ENCODE measurements at places on chromosomes 5 and 9.

DNA sequence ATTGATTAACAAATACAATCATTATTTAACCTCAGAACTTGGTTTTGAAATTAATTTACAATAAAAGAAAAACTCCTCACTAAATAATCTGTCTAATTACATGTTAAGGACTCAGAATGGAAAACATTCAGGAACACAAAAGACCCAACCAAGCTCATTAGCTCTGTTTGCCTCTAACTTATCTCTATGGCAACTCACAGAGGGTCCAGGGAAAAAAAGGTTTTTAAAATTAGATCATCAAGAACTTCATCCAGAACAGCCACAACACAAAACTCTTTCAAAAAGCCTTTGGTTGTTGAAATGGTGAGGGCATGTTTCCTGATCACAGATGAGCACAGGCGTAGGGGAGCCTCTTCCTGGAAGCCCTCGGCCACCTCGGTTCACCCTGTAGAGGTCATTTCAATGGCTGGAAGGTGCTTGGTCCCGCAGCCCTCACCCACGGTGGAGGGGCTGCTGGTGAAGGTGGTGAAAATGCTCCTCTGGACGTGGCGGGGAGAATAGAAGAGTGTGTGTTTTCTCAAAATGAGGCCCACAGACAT, 17.2 kb upstream of the TCF7 start:
- DNase-seq = no peak

GRCh38 chr5:138870611-138871010, 4.5 kb downstream of the LRRTM2 start:
- DNase-seq = no peak

DNA sequence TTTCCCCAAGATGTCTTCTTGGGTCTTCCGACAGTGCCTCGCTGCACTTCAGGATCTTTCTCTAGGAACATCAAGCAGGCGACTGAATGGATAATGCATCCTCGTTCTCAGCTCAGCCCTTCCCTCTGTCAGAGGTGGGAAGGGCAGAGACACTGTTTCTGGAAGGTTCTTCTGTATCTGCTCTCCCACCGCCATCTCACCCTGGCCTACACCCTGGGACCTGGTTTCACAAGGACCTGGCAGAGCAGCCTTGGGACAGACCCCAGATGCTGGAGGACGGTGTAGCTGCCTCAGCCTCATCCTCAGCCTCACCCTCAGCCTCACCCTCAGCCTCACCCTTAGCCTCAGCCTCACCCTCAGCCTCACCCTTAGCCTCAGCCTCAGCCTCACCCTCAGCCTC, 18.5 kb downstream of the MRPL36 start:
- DNase-seq = no peak

GRCh38 chr9:117156771-117157535, 257.9 kb downstream of the ASTN2 start:
- no peak for DNase-seq

DNA sequence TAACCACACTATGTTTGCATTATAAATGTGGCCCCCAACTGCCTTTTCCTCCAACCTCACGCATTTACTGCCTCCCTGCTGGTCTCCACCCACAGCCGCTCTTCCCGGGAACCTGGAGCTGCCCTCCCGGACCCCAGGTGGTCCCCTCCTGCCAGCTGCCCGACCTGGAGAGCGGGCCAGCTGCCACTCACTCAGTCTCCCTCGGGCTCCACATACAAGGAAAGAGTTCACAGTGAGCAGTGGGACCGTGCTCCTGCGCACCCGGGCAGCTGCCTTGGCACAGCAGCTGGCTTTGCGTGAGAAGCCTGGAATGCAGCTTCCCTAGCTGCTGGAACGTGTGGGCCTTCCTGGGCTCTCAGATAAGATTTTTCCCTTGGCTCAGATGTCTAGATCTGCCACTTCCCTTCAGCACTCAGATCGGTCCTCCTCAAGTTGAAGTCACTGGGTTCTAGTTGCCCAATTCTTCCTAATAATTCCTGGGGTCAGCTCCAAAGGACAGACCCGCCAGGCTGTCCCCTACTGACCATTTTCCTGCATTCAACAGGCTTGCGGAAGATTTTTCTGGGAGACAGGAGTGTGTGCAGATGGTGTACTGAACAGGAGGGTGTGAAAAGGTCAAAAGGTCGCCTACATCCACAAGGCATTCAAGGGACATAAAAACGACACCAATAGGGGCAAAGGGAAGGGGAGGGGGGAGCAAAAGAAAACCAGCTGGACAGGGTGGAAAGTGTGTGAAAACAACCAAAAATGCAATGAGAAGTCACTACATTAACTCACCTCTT, 69.1 kb downstream of the MYO10 start:
- no peak for DNase-seq

DNA sequence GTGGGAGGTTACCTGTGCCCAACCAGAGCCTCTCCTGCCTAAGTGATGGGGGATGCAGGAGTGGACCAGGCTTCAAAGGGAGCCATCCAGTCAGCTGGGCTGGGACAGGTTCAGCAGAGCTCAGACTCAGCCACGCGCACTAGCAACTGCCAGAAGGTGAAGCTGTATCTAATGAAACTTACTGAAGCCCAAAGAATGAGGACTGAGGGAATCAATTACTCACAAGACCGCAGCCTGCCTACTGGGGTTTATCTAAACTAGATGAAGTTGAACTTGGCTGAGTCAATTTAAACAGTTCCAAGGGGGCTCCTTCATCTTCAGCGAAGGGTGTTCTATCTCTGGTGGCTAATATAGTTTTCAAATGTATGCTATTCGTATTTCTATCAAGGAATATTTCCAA, 11.4 kb downstream of the HAND1 start:
- no peak for DNase-seq

- no peak for DNase-seq
These were observed 122.2 kb upstream of the ACOT12 start for GRCh38 chr5:81516091-81516490.

DNA sequence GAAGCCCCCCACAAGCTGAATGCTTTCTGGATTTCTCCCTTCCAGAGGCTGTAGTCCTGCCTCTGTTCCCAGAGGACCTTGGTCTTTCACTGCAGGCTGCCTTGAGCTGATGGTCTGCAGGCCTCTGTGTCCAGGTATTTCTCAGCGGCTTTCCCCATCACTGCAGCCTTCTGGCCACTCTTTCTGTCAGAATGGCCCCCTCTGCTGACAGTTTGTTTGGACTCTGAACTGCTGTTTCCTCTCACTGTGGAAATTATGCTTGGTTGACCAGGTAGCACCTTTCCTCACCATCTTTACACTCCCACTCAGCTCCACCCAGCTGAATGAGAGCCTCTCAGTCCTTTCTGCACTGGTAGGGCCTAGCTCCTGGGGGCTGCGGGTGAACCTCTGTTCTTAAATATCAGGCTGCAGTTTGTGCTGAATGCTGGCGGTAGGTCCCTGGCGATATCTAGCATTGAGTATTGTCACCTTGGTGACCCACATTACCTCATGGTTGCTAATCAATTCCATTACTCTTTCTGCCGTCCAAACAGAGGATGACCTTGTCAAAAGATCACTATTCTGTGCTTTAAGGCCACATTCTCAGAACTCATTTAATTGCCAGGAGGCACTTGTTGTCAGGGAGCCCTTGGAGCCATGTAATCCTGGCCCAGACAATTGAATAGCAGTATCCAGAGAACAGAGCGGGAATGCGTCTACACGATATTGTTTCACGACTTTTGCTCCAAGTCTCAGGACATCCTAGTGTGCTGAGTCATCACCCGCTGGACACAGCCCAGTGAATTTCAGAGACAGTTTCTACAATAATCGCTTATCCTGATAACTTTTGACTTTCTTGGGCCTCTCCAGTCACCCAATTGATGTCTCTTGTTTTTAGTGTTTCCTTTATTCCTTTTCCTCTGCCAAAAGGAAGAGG, 230.2 kb downstream of the TENT4A start:
- no peak for DNase-seq

GRCh38 chr9:97737429-97737828, 40.3 kb upstream of the XPA start:
- DNase-seq = no peak

DNA sequence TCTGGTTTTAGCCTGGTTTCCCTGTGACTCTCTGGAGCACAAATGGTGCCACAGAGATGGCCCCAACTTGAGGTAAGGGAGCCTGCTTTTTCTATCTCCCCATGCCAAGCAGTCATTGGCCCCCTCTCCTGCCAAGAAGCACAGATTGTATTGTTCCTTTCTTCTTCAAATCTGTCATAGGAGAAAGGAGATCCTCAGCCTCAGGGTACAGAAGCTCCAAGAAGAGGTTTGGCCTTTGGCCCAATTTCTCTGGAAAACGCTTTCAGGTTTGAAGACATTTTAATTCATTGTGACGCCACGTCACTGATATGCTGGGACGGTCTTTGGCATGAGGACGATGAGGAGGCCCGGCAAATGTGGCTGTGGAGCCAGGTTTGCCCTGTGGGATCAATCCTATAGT, 29.2 kb upstream of the PANK3 start:
- DNase-seq = no peak

- DNase-seq = no peak
These were observed 460.7 kb upstream of the MEF2C start for GRCh38 chr5:89343666-89344065.

DNA sequence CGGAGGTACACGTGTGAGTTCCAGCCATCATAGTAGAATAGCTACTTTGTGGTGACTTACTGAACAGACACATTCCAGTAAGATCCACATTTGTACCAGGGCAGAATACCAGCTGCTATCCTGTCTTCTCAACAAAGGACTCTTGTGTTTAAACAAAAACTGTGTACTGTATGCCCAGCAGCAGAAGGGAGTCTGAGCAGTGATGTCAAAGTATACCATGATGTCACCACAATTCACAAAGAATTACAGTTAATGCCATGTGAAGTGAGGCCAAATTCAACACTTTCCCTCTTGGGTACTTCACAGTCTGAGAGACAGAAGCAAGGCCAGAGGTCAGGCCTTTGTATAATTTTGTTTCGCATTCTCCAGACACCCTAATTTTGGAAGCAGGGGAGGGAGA, 137.0 kb downstream of the ADAMTSL1 start:
- no peak for DNase-seq

GRCh38 chr5:129122560-129122959, 28.0 kb downstream of the ISOC1 start:
- no peak for DNase-seq

DNA sequence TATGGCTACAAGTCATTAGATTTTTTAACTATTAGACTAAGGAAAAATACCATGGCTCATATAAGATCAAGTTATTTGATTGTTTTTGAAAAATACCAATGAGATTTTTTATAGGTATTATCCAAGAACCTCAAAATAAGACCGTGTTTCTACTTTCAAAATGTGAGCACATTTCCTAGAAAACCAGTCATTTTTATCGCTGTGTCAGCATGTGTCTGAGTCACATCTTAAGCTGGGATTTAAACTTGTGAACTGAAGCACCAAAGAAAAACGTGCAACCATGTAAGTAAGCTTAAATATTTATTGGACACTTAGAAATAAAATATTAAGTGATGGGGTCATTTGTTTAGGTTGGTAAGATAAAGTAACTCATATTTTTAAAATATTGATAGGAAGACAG, 1676.0 kb upstream of the NUDT12 start:
- no peak for DNase-seq

GRCh38 chr5:61261136-61261535, 70.9 kb upstream of the ZSWIM6 start:
- no peak for DNase-seq

- DNase-seq = no peak
These were observed 57.6 kb downstream of the JAK2 start for GRCh38 chr9:5042661-5043178.

DNA sequence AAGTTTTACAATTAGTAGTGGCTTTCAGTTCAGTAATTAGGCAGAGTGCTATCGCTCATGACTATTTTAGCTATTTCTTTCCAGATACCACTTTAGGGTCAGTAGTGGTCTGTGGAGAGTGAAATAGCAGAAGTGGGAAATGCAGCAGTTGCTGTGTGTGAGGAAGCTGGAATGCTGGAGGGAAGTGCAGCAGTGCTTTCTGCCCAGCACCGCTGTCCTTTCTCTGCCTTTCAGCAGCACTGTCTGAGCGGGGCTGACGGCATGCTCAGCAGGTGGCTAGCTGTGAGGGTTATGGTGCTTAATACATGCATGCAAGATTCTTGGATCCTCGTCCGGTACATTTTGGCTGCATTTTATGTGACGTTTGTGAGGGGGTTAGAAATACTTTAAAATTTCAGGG, 213.9 kb downstream of the PBX3 start:
- no peak for DNase-seq

DNA sequence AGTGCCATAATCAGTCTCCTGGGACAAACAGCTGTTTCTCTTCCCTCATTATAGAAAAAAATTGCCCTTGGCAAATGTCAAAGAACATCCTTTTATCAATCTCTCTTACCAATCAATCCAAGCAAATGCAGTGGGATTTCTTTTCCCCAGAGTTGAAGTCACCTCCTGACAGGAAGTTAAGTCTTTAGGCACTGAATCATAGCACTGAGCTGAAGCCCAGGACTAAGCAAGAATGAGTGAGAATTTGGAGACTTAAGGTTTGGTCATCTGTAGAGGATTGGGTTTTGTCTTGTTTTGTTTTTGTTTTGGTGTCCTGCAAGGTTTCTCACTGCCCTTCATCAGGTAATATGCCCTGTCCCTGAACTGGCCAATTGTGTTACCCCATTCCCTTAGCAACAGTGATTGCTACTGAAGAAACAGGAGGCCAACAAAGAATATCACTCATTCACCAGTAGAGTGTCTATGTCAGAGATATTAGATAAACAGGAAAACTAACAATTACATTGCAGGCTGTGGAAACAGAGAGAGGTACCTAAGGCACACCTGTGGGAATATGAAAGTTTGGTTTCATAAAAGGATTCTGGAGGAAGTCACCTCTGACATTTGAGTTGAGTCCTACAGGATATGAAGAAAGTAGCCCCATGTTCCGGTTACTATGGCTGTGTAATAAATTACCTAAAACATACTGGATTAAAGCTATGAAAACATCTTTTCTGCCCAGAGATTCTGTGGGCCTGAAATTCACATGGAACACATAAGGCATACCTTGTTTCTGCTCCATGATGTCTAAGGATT, 4.5 kb upstream of the FXN start:
- peak; percentile 3 for DNase-seq

DNA sequence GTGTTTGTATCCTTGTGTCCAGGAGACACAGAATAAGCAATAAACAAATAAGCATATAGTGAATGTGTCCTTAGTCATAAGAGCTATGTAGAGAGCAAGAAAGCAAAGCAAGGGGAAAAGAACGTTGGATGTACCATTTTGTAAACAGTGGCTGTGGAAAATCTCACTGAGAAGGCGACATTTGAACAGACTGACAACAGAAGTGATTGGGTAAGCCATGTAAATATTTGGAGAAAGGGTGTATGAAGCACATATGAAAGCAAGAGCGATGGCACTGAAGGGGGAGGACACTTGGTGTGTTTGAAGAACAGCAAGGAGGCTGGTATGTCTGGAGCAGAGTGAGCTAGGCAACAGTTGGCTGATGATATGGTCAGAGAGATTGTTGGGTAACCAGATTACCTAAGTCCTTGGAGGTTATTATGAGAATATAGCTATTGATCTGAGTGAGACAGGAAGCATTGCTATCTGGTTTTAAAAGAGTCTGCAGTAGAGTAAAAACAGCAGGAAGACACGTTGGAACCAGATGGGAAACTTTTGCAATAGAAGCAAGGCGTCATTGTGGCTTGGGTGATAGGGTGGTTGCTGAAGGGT, 115.5 kb upstream of the IL7R start:
- no peak for DNase-seq

- DNase-seq = no peak
These were observed 2.2 kb downstream of the IDNK start for GRCh38 chr9:83625178-83625577.

GRCh38 chr5:54205453-54205852, 104.9 kb downstream of the ARL15 start:
- DNase-seq = no peak

GRCh38 chr9:16044579-16044881, 491.7 kb downstream of the CCDC171 start:
- no peak for DNase-seq

GRCh38 chr5:147831465-147831864, at the start of gene SPINK1:
Gene SPINK1, minus strand, starts transcription at chr5:147831671. Its CDS starts 94 bp downstream, at chr5:147831577.
- no peak for DNase-seq

Measured in SW 1271 (cell line).